ENCODE measurements at places on chromosomes 7 and 10.
A peak's percentile ranks its signal among the peaks of the same experiment; 100 is the strongest.

- DNase-seq = no peak
Measured at GRCh38 chr10:74086317-74086716, 64.3 kb downstream of the AP3M1 start.

- peak; percentile 39 for DNase-seq
Measured at GRCh38 chr10:113563306-113564088, 10.6 kb downstream of the HABP2 start.

- DNase-seq = no peak
Measured at GRCh38 chr7:2405601-2406345, 2.4 kb downstream of the CHST12 start.

DNA sequence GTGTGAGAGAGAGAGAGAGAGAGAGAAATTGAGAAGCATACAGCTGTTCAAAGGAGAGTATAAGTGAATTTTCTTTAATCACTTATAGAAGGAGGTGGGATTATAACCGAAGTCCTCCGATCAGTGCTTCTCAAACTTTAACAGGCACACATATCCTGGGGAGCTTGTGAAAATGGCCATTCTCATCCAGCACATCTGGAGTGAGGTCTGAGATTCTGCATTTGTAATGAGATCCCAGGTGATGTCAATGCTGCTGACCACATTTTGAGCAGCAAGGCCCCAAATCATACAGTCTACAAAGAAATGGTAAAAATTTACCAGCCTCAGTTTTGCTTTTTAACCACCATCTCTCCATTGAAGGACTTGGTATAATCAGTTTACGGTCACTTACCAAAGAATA, 219.0 kb downstream of the PTEN start:
- no peak for DNase-seq

- DNase-seq = no peak
Measured at GRCh38 chr10:78577712-78578111, 491.1 kb upstream of the ZMIZ1 start.

DNA sequence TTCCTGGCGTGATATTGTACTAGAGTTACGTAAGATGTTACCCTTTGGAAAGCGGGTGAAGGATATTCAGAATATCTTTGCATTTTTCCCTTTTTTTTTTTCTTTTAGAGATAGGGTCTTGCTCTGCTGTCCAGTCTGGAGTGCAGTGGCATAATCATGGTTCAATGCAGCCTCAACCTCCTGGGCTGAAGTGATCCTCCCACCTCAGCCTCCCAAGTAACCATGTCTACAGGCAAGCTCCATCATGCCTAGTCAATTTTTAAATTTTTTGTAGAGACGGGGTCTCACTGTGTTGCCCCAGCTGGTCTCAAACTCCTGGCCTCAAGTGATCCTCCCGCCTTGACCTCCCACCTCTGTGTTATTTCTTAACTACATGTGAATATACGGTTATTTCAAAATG, 18.4 kb downstream of the VPS41 start:
- no peak for DNase-seq

DNA sequence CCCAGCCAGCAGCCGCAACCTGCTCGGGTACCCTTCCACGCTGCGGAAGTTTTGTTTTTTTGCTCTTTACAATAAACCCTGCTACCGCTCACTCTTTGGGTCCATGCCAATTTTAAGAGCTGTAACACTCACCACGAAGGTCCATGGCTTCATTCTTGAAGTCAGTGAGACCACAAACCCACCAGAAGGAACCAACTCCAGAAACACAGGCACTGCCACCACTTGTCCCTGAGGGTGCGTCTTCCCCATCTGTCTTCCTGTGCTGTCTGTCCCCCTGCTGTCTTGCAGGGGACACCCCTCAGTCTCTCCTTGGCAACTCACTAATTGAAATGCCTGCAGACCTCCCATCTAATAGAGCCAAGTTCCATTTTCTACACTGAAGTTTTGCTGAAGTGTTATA, 48.5 kb upstream of the RSU1 start:
- DNase-seq = no peak

DNA sequence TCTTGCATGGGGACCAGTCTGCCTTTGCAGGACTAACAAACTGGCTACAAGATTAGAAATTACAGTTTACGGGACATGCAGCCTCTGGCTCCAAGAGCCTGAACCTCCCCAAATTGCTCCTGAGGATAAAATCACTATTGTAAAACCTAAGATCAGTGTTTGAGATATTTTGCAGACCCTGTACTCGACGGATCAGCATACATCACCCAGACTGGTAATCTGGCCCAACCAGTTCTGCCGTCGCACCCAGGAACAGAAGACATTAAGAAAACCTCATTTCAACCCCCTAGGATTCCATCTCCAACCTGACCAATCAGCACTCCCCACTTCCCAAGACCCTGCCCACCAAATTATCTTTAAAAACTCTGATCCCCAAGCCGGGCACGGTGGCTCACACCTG, 27.1 kb upstream of the DNMBP start:
- no peak for DNase-seq

DNA sequence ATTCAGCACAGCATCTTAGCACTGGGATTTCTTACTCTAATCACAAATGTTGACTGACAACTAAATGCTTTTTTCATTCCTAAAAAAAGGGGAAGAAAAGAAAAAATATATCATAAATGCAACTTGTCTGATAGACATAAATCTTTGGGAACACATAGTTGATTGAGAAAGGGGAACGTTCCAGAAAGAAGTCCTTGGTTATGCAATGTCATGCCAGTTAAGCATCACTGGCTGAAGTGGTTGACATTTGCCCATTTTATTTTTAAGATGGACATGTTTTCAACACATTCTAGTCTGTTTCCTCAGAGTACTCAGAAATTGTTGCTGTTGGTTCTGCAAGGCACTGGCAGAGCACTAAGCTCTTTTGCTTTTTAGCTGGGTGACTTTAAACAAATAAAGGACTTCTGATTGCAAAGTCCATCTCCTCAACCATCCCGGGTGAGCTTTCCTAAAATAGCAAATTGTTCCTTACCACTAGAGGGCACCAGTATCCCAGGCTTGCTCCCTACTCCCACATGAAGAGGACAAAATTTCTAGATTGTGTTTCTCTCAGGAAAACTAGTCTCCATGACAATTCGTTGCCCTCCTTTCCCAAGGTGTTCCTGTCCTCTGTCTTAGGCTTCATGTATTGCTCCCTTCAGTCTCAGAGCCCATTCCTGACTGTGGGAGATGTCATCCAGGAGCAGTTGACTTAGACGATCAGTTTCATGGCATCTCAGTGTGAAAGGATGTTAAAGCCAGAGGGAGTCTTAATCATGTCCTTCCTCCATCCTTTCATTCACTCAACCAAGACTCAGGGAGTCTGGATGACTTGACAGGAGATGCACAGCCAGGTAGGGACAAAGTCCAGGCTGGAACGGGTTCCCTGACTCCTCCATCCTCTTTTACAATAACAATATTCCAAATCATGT, 23.9 kb downstream of the OPALIN start:
- DNase-seq = no peak

DNA sequence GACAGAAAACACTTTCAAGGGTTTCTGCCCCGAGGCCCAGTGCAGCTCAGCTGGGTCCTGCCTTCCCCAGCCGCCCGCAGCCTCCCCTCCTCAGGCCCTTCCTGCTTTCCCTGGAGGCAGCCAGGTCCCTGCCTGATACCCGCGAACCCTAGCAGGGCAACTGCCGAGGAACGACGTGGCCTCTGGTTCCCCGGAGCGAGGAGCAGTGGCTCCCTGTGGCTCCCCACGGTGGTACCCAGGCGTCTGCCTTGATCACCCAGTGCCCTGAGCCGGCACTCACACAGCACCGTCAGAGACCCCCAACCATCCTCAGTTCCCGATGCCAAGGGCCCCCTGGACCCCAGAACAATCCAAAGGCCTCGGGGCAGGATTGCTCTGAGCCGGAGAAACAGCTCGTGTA, 58.3 kb downstream of the CFAP46 start:
- no peak for DNase-seq

- no peak for DNase-seq
Measured at GRCh38 chr10:86931872-86932271, 25.5 kb downstream of the MMRN2 start.

GRCh38 chr7:157204134-157204533, 65.4 kb downstream of the UBE3C start:
- no peak for DNase-seq

DNA sequence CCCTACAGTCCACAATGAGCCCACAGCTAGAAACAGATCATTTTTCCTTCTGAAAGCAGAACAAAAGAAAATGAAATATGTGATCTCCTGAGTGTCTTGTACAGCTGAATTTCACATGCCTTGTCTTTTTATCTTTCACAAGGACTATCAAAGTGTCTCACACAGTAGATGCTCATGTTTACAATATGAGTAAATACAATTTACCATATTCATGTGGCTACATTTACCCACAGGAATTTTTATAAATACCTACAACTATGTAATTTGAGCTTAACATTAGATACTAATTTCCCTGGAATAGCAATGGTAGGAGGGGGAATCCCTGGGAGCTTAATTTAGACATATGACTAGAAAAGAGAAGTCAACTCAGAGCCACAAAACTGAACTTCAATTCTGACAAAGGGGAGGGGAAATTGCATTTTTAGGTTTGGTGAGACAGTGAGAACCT, 186.2 kb downstream of the MACC1 start:
- no peak for DNase-seq

GRCh38 chr7:42315631-42316030, 78.6 kb upstream of the GLI3 start:
- no peak for DNase-seq

- no peak for DNase-seq
Measured at GRCh38 chr10:53403688-53404087, 631.1 kb upstream of the MBL2 start.

DNA sequence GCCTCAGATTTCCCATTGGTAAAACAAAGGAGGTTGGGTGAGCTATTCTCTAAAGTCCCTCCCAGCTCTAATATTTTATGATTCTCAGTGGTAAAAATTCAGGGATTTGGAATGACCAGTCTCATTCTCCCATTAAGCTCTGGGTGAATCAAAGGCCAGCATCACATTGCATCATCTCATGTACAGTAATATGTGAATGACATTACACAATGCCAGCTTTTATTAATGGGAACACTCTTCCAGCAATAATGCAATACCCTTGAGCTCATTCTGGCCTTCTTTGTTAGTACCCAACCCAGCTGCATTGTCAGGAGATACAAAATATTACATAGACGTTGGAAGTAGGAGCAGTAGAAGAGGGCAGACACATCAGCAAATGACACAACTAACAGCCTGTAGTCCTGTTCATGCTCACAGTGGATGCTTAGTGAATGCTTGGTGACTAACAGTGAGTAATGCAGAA, 100.0 kb upstream of the EGR2 start:
- no peak for DNase-seq

- DNase-seq = no peak
Measured at GRCh38 chr10:63384001-63384400, 81.8 kb downstream of the JMJD1C start.
